ENCODE measurements at places on chromosomes 12 and 14.

DNA sequence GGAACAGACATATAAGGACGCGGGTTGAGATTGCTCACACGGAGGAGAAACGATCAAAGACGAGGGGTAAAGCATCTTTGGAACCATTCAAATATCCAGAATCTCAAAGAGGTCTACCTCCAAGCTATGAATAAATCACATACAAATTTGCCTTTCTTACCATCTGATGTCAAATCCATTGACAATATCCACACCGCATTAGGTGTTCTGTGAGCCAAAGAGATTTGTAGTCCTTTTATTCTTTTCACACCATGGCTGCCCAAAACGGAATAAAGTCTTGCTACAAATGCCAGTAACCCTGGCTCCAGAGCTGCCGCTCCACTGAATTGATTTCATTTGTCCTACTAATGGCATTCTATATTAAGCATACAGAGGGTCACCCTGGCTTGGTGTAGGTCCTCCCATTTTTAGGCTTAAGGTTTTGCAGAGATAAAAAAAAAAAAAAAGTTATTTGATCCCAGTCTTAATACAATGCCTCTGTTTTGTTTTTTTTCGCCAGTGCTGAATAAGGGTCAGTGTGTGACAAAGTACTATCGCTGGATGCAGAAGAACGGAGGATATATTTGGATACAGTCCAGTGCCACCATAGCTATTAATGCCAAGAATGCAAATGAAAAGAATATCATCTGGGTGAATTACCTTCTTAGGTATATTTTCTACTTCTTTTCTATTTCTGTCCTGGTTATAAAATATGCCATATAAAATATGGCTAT, 157.3 kb downstream of the EGLN3 start:
- no peak for DNase-seq

DNA sequence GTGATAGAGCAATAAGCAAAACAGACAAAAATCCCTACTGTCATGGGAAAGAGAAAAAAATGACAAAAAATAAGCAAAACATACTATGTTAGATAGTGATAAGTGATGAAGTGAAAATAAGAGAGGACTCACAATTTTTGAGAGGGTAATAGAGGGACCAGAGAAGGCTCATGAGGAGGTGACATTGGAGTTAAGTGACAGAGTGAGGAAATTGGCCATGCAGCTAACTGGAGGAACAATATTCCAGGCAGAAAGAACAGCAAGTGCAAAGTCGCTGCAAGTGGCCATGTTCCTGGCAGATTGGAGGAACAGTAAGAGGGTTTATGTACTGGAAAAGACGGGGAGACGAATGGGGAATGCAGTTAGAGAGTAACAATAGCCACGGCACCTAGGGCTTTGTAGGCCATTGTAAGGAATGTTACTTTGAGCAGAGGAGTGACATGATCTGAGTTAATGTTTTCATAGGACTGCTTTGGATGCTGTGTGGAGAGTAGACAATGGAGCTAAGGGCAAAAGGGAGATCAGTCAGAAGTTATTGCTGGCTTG, 1.4 kb upstream of the SAV1 start:
- no peak for DNase-seq

DNA sequence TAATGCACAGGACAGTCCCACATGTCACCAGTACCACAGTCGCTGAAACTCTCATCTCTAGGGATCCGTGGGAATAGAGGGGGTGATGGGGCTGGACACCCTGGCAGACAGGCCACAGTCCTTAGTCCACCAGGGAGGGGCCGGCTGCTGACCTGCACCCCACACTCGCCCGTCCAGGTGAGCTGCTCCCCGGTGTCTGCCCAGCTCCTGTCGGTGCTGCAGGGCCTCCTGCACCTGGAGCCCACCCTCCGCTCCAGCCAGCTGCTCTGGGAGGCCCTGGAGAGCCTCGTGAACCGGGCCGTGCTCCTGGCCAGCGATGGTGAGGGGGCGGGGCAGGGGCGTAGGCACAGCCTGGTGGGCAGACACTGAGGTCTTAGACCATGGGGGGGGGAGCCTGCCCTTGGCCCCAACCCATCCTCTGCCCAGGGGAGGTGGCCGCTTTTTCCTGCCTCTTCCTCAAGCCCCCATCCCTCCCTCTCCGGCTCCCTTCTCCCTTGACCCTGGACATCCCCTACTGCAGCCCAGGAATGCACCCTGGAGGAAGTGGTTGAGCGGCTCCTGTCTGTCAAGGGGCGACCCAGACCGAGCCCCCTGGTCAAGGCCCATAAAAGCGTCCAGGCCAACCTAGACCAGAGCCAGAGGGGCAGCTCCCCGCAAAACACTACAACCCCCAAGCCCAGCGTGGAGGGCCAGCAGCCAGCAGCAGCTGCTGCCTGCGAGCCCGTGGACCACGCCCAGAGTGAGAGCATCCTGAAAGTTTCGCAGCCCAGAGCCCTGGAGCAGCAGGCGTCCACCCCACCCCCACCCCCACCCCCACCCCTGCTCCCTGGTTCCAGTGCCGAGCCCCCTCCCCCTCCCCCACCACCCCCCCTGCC, 17.1 kb upstream of the ADSS1 start:
- no peak for DNase-seq

DNA sequence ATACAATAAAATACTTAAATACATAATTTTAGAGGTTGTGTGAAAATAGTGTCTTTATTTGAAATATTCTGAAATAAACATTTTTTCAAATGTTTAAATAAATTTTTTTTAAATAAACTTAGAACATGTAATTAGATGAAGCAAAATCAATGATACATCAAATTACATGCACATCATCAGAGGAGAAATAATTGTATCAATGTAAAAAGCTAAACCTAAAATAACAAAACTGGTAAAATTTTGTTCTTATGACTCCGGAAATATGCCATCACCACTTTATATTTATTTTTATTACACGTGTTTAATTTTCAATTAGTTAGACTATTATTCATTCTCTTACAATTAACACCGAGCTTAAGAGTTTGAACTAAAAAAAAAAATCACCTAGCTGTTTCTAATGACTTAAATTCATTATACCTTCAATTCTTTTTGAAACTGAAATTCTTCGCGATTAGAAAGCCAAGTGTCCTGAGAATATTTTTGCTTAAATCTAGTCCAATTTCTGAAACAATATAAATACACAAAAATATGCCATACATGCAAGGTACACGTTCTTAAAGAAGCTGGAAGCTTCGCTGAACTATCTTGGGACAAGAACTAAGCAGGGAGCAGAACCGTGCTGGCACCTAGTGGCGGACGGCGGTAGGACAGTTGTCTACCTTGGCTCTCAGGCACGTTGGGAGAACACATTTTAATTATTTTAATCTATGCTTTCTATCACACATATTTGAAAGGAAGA, 230.5 kb downstream of the SLC25A21 start:
- peak; percentile 3 for DNase-seq

DNA sequence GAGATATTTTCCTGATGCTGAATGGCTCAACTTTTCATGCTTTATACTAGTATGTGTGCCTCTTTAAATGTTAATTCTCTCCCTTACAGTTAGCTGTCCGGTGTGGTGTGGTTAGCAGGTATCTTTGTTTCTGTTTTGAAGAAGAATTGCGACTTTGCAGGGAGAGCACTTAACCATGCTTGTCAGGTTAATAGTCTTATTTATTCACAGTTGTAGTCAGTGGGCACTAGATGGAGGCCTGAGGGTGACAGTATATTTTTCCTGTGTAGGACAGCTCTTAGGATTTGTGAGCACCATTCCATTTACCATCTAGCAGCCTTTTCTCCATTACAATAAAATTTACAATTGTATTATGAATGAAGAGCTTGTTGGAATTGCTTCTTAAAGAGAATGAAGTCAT, 34.9 kb downstream of the PDE3A start:
- no peak for DNase-seq

DNA sequence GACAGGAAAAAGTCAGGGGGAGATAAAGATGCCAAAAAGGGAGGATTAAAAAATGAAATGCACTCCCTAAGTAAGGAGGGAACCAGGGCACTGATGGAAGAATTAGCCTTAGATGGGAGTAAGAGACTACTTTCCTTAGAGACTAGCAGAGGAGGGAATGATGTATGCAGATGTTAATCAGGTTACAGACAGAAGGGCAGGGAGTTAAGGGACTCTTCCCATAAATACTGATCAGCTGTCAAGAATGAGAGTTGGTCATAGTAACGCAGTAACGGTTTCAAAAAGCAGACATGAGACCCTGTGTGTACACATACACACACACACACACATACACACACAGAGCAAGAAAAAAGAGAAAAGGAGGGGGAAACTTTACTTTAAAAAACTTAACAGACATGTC, 93.4 kb downstream of the PHLDA1 start:
- DNase-seq, result no peak

GRCh38 chr12:124837958-124838803, 25.5 kb downstream of the SCARB1 start:
- DNase-seq, result peak; percentile 38

GRCh38 chr14:80624581-80624980, 317.0 kb downstream of the CEP128 start:
- no peak for DNase-seq

GRCh38 chr14:57871459-57872080, 5.7 kb upstream of the SLC35F4 start:
- no peak for DNase-seq

GRCh38 chr14:104393898-104394381, 185.6 kb upstream of the C14orf180 start:
- no peak for DNase-seq

DNA sequence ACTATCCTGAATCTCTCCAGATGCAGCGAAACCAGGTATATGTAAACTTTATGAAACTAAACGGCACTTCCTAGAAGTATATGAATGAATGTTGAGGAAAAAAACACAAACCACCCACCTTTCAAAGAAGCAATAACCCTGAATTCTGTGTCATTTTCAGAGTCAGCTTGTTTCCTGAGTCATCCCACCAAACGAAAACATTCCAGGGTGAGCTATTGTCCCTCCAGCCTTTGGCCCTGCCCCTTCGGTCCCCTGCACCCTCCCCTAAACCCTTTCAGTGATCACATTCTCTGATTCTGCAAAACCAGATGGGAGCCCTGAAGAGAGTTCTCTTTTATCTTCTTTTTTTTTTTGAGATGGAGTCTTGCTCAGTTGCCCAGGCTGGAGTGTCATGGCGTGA, 202.6 kb upstream of the ALG10B start:
- no peak for DNase-seq

DNA sequence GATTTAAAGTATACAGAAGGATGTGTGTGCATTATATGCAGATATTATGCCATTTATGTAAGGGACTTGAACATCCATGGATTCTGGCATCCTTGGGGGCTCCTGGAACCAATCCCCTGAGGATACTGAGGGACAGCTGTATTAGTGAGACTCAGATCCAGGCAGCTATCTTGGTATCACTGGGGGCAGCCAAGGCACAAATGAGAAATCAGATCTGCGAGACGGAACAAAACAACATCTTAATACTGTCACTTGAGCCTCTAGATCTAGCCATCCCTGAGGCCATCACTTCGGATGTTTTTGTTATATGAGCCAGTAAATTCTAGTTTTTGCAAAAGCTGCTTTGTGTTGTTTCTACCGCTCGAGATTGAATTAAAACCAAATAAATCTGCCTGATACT, 175.1 kb upstream of the SFSWAP start:
- no peak for DNase-seq

GRCh38 chr12:103821773-103822172, 19.3 kb downstream of the NT5DC3 start:
- DNase-seq, result no peak

DNA sequence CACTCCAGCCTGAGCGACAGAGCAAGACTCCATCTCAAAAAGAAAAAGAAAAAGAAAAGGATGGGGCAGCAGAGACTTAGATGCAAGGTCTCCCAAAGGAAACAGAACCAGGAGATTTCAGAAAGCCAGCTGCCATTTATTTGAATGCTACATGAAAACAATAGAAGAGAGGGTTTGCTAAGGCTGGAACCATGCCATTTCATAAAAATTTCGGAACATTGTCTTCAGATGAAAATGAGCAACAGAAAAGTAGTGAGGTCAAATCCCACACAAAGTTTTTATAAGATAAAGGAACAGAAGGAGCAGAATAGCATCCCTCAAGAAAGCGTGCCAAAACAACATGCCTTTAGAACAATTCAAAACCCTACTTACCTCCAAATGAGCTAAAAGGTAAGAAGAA, 175.3 kb downstream of the ETV6 start:
- DNase-seq, result no peak

DNA sequence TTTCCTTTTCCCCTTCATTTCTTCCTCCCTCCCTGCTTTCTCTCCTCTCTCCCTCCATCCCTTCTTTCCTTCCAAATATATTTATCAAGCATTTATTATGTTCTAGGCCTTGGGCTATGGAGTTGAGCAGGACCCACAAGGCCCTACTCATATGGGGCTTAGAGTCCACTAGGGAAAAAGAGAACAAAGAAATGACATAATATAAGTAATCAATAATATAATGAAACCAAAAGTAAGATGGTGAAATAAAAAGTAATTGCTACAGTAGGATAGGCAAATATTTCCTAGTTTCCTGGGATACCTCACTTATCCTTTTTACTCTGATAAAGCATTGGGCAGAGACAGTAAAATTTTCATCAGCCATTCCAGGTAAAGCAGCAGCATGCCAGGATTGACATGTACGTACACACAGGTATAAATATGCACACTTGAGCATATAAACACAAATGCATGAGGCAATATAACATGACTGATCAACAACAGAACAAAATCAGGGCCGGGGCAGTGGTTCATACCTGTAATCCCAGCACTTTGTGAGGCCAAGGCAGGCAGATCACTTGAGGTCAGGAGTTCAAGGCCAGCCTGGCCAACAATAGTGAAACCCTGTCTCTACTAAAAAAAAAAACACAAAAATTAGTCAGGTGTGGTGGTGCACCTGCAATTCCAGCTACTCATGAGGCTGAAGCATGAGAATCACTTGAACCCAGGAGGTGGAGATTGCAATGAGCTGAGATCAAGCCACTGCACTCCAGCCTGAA, 35.5 kb upstream of the CSRP2 start:
- no peak for DNase-seq

- no peak for DNase-seq
Observed at GRCh38 chr12:93679308-93679925, 2.2 kb downstream of the CRADD start.

DNA sequence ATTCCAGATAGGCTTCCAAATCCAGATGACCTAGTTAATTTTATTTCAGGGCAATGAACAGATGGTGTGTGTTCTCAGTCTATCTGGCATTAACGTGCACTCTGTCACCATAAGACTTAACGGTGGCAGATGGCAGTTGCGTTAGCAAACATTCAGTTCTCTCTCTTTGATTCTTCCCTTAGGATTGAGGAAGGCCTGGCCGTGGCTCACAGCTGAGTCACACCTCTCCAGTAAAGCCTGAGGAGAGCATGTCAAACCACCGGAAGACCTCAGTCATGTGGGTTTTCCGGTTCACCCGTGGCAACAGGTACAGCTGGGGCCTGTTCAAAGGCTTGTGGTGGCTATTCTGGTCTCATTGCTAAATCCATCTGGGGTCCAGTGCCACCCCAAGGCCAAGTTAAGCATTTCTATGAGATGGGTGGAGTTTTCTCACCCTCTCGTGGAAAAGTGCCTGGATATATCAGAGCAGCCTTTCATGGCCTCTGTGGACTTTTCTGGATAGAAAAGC, 545.1 kb upstream of the ATP2B1 start:
- no peak for DNase-seq

DNA sequence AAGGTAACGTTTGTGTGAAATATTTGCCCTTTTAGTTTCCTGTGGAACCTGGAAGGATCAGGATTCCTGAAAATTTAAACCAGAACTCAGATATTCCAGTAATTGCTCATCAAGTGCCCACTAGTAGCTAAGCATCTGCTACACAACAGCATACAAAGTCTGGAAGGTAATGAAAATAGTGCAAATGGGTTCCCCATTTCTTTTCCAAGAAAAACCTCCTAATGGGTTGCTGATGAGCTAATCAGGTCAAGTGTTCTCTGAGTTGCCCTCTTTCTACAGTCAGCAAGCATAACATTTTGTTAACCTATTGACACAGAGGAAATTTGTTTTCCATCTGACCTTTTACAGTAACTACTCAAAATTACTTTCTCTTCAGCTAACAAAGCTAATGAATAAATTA, 83.6 kb upstream of the PMCH start:
- DNase-seq, result no peak
